Stimulated activated CD4-positive, alpha-beta T cell treated with anti-CD3 and anti-CD28 coated beads, Interleukin-1b, Interleukin-23, amount 100 ng/mL, for 24 hours (primary cell): ENCODE measurements at places on chromosomes 4 and X.

- DNase-seq = no peak
Observed at GRCh38 chr4:135434936-135435335, 1233.3 kb upstream of the PABPC4L start.

GRCh38 chr4:45094684-45095083 lies 368.3 kb upstream of the GNPDA2 start:
- DNase-seq = no peak

GRCh38 chr4:81712714-81713113 lies 241.0 kb upstream of the RASGEF1B start:
- DNase-seq = no peak

DNA sequence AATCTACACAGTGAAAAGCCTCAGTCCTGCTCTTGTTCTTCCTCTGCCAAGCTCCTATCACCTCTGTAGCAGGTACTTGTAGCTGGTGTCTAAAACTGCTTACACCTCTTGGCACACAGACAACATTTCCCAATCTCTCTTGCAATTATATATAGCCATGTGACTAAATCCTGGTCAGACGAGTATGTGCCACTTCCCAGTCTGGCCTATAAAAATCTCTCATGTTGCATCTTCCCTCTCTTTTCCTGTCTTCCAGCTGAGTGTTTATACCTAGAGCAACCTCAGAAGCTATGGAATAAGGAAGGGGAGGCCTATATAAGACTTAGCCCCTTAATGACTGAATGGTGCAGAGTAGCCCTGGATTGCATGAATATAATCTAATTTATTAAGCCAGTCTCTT lies 105.8 kb downstream of the RNF150 start:
- DNase-seq = no peak

DNA sequence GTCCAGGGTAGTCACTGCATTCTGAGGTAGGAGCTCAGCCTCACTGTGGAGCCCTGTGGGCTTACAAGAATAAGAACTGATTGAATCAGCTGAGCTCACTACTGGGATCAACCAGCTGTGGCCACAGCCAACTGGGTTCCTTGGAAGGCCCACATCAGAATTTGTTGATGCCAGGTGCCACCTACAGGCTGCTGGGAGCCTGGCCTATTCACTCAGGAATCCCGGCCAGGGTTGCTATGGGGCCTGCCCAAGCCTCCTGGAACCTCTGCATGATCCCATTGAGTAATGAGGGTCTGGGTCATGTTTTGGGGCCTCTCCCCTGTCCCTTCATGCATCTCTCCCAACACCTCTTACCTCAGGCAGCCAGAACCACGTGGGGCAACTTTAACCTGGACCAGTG lies 53.9 kb upstream of the KIAA1210 start:
- DNase-seq = no peak

DNA sequence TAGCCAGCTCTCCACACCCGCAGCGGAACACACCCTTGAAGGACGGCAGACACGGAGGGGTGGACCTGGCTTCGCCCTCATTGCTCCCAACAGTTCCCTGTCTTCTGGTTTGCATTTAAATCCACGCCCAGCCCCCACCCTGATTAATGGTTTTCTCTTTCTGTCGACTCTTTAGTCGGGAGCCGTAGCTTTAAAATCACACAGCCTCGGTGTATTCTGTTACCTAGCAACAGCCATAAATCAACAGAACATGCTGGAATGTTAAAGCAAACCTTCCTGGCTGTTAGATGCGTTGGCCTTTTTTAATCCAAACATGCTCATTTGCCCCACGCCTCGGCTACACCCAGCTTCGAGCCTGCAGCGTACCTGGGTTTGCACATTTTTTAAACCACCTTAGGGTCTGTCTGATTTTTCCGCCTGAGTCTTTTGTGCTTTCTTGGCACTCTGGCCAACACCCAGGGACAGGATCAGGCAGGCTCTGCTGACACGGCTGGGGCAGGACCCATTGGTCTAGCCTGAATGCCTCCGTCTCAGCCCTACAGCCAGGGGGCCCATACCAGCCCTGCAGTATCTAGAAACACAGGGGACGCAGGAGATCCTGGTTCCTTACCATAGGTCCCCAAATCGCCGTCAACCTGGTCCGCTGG lies 21.4 kb upstream of the PPP2R2C start:
- no peak for DNase-seq

- DNase-seq = no peak
Observed at GRCh38 chrX:519741-520140, 110.8 kb upstream of the SHOX start.

GRCh38 chr4:3338321-3338838 lies 45.6 kb downstream of the RGS12 start:
- DNase-seq = no peak
